Esophagus mucosa (tissue), 1 donor: ENCODE measurements at places on chromosomes 6 and 20. TPM values are rescaled to one million over a fixed set of nuclear protein-coding genes. Genes with fewer than 3 reads are reported as not detected.

- ATAC-seq: no peak
Observed at GRCh38 chr20:41230136-41230535, 87.4 kb downstream of the ZHX3 start.

DNA sequence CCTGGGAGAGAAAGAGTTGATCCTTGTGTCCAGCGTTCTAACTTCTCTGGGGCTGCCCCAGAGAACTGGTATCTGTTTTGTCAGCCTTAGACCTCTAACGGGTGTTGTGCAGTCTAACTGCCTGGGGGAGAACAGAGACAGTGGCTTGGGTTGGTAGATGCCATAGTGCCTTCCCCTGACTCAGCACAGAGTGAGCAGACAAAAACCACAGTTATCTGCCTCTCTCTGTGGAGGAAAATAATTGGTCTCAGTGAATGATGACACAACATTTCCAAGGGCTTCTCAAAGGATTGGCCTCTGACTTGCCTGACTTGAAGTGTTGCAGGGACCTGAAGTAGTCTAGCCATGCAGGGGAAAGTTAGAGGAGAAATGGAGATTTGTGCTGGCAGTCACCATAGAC, 226.2 kb upstream of the MAN1A1 start:
- ATAC-seq: no peak

CST1 gene
- total RNA-seq: not detected

UTRN gene
- 44.0 TPM for total RNA-seq

TGM2 gene
- 9.6 TPM for total RNA-seq

DNA sequence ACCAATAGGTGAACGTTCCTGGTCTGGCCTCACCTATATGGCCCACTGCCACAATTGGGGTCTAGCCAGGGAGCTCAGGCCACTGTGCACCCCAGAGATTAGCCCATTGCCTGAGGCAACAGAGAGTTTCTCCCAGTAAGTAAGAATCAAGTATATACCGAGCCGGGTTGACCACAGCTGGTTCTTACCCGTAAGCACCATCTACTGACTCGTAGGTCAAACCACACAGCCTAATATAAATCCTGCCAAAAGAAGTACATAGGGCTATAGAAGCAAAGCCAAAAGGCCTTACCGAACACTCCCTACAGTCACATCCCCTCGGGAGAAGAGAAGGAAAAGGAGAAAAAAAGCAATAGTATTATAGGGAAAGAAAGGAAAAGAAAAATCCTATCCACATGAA, 463.6 kb upstream of the GJE1 start:
- ATAC-seq: no peak

DNA sequence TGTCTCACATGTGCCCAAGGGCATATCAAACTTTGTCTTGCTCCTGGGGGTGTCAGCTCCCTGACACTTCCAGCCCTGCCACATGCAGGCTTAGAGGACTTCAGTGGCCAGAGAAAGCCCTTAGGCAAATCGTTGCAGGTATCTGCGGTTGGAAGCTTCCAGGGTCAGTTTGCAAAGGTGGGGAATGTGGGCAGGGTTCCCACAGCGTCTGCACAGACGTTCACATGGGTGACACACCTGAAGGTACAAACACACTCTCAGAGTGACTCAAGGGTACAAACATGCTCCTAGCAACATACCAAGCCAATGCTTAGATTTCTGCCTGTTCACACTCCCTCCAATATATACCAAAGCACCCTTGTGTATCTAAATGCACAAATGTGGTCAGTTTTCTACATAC, 30.0 kb downstream of the VSTM2L start:
- no peak for ATAC-seq

ALDH5A1 gene
- 13.4 TPM for total RNA-seq

DNA sequence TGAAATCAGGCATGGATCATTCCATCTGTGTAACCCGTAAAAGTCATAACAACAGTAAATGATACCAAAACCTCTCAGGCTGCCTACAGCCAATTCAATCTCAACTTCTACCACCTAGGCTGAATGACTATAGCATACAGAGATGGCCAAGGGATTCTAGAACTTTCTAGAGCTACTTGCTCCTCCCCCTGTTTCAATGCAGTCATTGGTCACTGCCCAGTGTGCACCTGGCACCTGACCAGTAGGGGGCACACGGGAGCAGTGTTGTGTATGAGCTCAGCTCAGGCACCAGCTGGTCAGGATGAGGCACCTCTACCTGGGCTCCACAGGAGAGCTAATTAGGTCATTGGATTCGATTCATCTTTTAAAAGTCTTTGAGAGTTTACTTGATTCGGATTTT, 86.2 kb downstream of the PLEKHG1 start:
- ATAC-seq: peak; percentile 91
